ENCODE measurements at places on chromosomes 1 and 21.

DNA sequence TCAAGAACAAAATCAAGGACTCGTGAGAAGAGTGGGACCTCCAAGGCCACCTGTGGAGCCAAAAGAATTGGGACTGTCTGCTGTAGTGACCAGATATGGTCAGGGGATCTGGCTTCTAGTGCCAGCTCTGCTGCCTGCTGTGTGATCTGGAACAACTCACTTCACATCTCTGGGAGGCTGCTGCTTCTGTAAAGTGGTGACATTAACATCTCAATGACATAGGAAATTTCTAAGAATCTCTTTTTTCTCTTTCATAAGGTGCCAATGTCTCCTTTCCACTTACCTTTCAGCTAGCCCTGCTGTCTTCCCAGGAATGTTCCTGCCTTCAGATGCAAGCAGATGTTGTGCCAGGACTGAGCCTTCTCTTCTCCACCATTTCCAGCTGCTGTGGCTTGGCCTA is 5.0 kb upstream of the SRSF4 start:
- no peak for DNase-seq

- DNase-seq = no peak
Measured at GRCh38 chr1:228765168-228765946, 30.1 kb downstream of the RHOU start.

DNA sequence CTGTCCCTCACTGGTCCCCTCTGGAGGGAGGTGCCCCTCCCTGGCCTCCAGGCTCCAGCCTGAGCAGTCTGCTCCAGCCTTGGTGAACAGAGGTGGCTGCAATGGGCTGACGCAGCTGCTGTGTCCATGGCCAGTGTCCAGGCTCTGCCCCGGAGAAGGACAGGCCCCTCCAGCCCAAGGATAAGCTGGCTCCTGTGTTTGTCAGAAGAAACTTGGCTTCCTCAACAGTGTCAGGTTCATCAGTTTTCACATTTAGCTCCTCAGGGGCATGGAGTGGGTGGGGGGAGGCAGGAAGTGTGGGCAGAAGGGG is 402.8 kb downstream of the MATN1 start:
- no peak for DNase-seq

- no peak for DNase-seq
Measured at GRCh38 chr1:188137221-188137620, 1308.5 kb downstream of the PLA2G4A start.

GRCh38 chr1:167755654-167756053 is 33.9 kb downstream of the MPZL1 start:
- DNase-seq = no peak

DNA sequence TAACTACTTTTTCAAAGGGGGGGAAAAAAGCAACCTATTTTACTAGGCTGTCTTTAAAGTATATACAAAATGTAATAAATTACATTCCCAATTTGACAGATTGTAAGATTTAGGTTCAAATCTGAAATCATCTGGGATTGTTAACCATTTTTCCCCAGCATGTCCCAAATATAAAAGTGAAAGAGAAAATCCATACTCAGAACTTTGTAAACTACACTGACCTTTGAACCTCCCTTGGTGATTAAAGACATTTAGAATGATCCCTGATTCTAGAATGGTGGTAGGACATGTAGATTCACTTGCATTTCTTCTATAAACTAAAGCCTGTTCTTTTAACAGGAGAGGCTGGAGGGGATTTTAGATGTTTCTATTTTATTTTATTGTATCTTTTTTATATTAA is 39.0 kb downstream of the KLHL20 start:
- no peak for DNase-seq

DNA sequence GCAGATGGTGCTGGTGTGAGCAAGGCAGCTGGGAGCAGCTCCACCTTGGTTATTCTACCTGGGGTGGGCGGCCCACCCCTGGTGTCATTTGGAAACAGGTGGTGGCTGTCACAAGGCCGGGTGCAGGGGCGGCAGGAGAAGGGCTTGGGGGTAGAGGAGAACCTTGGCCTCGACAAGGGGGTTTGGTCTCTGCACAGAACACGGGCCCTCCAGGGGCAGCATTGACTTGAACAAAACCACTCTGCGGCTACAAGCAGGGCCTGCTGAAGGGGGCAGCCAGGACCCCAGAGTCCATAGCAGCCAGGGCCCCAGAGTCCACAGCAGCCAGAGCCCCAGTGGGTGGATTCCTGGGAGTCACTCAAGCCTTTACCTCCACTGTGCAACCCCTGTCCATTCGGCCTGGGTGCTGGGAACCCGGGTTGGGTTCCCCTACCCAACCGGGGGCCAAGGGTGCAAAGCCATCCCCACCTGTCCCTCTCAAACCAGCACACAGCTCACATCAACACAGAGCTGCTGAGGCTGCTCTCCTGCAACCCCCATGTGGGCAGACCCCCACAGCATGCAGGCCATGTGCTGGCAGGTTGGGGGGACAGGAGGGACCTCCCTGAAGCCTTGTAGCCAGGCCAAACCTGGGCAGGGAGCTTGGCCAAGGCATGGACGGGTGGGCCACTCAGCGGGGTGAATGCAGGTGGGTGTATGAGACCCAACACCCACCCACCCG is 7.7 kb downstream of the TRIM11 start:
- DNase-seq = no peak

DNA sequence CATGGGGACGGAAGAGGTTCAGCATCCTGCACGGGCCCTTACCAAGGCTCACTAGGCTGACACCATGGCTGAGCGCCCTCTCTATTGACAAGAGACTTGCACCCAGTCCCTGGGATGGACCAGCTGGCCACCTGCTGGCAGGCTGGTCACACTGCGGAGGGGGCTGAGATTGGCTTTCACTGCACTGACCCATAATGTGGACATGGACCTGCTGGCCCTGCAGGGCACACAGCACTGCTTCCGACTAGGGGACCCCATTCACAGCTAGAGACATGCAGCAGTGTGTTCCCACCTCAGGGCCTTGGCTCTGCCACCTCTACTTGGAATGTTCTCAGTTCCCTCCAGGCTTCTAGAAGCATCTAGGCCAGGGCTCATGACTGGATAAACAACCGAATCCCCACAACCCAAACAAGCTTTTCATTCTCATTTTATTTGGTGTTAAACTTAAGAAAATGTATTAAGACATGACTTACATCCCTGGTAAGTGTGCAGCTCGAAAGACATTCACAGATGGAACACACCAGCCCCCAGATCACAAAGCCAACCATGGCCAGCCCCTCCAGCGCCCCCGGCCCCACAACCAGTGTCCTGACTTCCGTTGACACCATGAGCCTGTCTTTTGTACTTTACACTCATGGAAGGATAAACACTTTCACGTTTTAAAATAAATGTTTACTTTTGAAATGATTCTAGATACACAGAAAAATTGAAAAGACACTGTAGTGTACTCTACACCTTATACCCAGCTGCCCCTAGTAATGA is 9.3 kb upstream of the SRARP start:
- no peak for DNase-seq

DNA sequence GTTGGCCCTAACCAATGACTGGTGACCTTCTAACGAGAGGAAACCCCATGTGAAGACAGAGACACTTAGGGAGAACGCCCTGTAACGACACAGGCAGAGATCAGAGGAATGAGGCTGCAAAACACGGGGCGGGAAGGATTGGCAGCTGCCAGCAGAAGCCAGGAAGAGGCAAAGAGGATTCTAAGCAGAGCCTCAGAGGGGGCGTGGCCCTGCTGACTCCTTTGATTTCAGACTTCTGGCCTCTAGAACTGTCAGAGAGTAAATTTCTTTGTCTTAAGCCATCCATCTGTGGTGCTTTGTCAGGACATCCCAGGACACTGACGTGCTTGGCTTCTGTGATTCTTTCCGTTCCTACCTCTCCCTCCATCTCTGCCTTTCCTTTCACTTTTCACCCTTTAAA is 79.3 kb downstream of the SH3BGR start:
- no peak for DNase-seq

DNA sequence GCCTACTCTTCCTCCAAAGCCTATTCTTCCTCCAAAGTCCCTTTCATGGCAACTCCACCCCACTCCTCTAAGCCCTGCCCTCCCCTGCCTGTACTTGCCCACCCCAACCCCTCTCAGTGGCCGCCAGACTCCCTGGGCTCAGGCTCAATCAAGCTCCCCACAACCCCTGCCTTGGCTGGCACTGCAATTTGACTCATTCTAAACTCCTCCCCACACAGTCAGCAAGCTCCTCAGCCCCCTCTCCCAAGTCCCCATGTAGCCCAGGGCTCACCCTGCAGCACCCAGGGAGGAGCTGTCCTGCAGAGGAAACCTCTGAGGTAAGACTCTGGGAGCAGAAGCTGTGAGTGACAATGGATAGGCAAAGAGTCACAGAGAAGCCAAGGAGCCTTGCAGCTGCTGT is 3.6 kb upstream of the VSIG8 start:
- DNase-seq = no peak

GRCh38 chr1:151472856-151473731 is 13.8 kb upstream of the POGZ start:
- DNase-seq = no peak

DNA sequence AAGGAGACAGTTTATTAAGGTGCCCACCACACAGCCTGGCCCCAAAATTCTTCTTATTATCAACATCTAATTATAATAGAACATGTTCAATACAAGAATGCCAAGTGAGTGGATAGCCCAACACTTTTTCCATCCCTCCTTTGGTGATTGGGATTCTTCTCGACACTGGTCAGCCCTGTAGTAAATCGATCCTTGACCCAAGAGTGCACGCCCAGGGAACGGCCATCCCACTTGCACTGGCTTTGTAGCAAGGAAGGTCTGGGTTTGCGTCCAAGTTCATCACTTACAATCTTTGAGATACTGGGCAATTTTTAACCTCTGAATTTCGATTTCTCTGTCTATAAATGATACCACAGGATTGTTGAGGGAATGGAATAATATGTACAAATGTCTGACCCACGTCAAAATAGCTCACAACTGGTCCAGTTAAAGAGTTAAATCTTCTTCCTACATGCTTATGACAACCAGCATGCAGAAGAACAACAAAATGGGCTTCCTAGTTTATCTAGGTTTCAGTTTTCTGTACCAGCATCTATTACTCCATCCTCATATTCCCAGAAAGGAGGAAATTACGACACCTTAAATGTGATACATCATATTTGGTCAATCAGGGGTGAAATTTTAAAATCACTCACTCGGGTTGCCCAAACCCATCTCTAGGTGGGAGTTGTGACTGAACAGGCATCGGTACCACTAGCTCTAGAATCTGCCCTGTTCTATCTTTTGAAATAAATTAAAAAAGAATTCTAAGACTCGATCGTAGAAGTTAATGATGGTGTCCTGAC is 161.8 kb downstream of the CLIC6 start:
- no peak for DNase-seq

DNA sequence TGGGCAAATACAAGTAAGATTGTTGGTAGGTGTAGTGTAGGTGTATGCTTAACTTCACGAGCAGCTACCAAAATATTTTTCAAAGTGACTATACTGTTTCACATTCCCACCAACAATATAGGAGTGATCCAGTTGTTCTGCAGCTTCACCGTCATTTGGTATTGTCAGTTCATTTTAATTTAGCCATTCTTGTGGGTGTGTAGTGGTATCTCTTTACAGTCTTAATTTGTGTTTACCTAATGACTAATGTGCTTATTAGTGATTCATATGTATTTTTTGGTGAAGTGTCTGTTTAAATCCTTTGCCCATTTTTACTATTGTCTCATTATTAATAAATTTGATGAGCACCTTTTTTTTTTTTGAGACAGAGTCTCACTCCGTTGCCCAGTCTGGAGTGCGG is 35.4 kb downstream of the RCSD1 start:
- DNase-seq = no peak

DNA sequence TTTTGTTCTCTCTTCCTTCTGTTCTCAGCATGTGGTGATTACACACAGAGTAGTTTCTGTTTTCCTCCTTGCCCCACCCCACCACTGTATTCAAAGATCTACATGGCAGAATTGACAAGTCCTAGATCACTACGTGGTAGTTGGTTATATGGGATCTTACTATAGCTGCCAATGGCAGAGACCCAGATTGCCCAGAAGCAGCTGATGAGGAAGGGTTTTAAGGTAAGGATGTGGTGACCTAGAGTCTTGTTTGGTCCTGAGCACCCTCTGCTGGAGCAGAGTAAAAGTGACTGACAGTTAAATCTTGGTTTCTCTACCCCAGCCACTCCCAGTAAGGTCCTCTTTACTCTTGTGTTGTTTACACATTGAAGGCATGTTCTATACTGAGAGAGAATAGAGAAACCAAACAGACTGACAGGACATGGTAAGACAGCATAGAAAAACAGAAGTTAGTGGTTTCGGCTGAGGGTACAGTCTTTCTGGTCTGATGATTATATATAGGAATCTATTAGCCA is 22.8 kb upstream of the STRIP1 start:
- DNase-seq = no peak

- no peak for DNase-seq
Measured at GRCh38 chr1:233217832-233218231, 77.7 kb downstream of the PCNX2 start.

GRCh38 chr1:168570652-168571051 is 5.8 kb upstream of the XCL1 start:
- no peak for DNase-seq

GRCh38 chr1:44489481-44489880 is 84.4 kb downstream of the RNF220 start:
- DNase-seq = no peak

GRCh38 chr21:32457360-32457840 is 44.9 kb downstream of the EVA1C start:
- DNase-seq = no peak

- DNase-seq = peak; percentile 38
Measured at GRCh38 chr21:45224189-45224938, 63.3 kb downstream of the POFUT2 start.

- DNase-seq = no peak
Measured at GRCh38 chr21:44872649-44873355, 688 bp downstream of the PTTG1IP start.

DNA sequence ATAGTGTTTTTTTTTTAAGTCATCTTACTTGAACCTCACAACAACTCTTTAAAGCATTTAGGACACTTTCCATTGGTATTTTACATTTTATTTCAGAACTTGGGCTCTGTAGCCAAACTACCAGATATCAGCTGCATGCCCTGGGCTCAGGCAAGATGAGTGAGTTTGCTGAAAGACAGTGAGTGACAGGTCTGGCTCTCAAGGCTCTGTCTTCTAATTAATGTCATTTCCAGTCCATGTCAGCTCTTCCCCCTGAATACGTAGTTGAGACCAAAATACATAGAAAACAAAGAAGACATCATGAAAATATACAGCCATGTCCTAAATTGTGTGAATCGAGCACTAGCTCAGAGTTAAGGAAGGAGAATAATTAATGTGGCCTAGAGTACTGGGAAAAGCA is 39.7 kb downstream of the PRRX1 start:
- DNase-seq = no peak

GRCh38 chr1:11505591-11506538 is 26.9 kb downstream of the DISP3 start:
- DNase-seq = no peak

DNA sequence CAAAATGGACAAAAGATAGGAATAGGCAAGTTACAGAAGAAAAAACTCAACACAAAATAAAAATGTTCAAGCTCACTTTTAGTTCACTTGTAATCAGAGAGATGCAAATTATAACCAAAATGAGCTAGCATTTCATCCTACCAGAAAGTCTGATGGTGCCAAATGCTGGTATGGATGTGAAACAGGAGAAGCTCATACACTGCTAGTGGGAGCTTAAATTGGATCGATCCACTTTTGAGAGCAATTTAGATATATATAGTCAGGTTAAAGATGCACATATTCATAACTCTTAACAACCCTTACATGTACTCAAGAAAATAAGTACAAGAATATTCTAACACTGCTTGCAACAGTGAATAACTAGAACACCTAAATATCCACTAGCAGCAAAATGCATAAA is 18.5 kb upstream of the CAMSAP2 start:
- DNase-seq = no peak

Data from activated CD4-positive, CD25-positive, alpha-beta regulatory T cell (primary cell).